ENCODE measurements at places on chromosomes 1 and 21.
A peak's percentile ranks its signal among the peaks of the same experiment; 100 is the strongest.

- DNase-seq = no peak
Observed at GRCh38 chr1:107362468-107363140, 221.8 kb downstream of the NTNG1 start.

- no peak for DNase-seq
Observed at GRCh38 chr1:196071447-196071846, 536.8 kb downstream of the KCNT2 start.

DNA sequence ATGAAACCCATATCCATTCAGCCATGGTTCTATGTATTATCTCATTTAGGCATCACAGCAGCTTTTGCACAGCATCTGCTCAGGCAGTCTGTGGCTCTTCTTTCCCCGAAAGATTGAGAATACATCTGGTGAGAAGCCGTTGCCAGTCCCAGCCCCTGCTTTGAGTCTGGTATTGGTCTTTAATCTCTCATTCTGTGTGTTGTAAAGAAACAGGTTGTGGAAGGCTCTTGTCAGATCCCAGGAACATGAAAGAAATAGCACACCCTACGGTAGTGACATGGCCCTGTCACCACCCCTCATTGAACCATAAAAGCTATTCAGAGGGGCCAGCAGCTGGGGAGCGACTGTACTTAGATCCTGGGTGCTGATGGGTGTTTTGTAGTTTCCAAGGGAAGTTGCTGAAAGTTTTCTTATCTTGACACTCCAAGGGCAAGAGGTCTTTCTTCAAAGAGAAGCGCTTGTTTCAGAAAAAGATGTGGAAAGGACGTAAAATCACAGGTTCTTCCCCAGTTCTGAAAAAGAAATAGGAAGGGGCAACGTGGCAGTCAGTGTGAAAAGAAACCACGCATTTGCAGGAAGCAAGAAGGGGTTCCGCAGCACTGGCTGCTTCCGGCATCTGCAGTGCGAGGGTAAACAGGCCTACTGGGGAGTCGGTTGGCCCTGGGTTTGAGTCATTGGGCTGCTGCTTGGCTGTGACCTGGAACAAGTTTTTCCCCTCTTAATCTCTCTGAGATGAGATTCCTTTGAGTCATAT, 145.0 kb downstream of the DHRS3 start:
- no peak for DNase-seq

DNA sequence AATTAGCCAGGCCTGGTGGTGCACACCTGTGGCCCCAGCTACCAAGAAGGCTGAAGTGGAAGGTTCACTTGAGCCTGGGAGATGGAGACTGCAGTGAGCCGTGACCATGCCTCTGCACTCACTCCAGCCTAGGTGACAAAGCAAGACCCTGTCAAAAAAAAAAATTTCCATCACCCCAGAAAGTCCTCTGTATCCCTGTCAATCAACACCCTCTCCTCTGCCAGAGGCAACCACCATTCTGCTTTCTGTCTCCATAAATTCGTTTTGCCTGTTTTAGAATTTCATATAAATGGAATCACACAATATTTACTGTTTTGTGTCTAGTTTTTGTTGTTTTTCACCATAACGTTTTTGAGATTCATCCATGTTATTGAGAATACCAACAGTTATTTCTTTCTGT, 141.6 kb upstream of the SLC45A1 start:
- no peak for DNase-seq

- DNase-seq = no peak
Observed at GRCh38 chr1:44407430-44408211, 2.6 kb downstream of the RNF220 start.

GRCh38 chr1:150464422-150464826, 22.8 kb upstream of the TARS2 start:
- peak; percentile 60 for DNase-seq

GRCh38 chr1:152543820-152544219, 22.8 kb downstream of the LCE3E start:
- DNase-seq = peak; percentile 12

DNA sequence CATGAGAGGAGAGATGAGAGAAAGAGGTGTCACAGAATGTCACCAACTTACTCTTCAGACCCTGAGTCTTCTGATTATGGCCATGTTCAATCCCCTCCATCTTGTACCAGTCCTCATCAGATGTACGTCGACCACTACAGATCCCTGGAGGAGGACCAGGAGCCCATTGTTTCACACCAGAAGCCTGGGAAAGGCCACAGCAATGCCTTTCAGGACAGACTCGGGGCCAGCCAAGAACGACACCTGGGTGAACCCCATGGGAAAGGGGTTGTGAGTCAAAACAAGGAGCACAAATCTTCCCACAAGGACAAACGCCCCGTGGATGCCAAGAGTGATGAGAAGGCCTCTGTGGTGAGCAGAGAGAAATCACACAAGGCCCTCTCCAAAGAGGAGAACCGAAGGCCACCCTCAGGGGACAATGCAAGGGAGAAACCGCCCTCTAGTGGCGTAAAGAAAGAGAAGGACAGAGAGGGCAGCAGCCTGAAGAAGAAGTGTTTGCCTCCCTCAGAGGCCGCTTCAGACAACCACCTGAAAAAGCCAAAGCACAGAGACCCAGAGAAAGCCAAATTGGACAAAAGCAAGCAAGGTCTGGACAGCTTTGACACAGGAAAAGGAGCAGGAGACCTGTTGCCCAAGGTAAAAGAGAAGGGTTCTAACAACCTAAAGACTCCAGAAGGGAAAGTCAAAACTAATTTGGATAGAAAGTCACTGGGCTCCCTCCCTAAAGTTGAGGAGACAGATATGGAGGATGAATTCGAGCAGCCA, 8.0 kb downstream of the ELOA start:
- DNase-seq = no peak

- DNase-seq = no peak
Observed at GRCh38 chr1:230070321-230071208, 3.5 kb downstream of the GALNT2 start.

All from GM12891 (cell line).